Stimulated activated CD8-positive, alpha-beta memory T cell treated with anti-CD3 and anti-CD28 coated beads, Interleukin-7, amount 100 ng/mL, for 4 hours (primary cell): ENCODE measurements at places on chromosomes 1 and 21.

GRCh38 chr1:10771789-10772188 lies 24.7 kb downstream of the CASZ1 start:
- DNase-seq = no peak

DNA sequence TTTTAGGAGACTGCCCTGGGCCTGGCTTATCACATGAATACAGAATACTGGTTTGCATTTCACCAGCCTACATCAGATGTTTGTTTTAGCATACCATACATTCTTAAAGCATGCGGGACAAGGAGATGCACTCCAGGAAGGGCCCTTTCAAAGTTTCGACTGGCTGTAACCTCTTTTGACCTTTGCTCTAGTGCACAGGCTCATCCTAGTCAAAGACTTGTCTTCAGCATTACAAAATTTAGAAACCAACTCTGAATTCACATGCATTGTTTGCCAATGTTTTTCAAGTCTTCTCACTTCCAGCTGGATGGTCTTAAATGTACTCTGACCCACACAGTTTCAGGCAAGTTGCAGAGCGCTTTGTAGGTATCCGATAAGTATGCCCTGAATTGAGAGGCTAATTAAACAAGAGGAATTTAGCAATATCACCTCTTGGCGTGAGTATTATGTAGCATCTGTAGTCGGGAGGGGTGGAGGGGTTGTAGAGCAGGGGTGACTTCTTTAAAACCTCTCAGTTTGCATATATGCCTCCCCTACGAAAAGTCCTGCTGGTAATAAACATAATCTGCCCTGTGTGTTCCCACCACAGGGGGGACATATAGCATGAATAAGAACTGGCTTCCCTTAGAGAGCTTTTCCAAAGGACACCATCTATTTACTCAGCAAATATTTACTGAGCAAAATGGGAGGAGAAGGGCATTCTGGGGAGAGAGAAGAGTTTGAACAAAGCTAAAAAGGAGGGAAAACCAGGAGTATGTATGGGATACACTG lies 24.4 kb upstream of the AHCYL1 start:
- DNase-seq = no peak

- no peak for DNase-seq
These were observed 4.0 kb downstream of the PBX1 start for GRCh38 chr1:164562947-164563520.

GRCh38 chr21:29725025-29725736 lies 214.6 kb downstream of the GRIK1 start:
- no peak for DNase-seq

DNA sequence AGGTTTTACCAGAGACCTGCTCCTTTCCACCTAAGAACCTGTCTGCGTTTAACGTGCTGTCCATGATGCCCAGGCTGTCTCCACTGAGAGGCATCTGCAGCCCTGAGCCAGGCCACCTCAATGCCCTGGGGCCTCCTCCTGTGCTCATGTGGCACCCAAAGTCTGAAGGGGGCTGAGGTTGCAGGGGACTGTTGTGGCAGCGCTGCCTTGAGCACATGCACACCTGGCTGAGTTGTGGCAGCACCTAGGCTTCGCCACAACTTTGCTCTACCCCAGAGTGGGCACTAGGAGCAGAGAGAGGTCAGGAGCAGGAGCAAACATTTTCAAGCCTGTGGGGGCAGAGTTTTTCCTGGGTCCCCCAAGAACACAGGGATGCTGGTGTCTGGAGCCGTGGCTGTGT lies 1527.1 kb downstream of the PLA2G4A start:
- DNase-seq = no peak

- no peak for DNase-seq
These were observed 12.9 kb upstream of the KPNA6 start for GRCh38 chr1:32094746-32095521.

- no peak for DNase-seq
These were observed 14.2 kb downstream of the RHOC start for GRCh38 chr1:112692681-112693080.

DNA sequence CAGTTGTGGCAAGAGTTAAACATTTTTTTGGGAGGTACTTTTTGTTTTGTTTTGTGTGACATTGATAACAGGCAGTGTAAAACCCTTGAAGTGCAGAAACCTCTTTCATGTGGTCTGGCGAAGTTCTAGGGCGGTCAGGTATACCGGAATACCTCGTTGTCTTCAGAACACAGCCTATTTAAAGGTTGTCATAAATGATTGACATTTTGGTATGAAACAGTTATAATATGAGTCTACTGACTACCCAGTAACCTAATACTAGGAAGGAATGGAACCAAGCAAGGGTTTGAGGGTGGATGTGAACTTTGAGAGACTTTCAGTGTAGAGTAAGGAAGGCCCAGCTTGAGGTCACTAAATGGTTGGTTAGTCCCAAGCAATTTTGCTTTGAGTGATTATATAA lies 40.5 kb downstream of the PATJ start:
- peak; percentile 19 for DNase-seq

DNA sequence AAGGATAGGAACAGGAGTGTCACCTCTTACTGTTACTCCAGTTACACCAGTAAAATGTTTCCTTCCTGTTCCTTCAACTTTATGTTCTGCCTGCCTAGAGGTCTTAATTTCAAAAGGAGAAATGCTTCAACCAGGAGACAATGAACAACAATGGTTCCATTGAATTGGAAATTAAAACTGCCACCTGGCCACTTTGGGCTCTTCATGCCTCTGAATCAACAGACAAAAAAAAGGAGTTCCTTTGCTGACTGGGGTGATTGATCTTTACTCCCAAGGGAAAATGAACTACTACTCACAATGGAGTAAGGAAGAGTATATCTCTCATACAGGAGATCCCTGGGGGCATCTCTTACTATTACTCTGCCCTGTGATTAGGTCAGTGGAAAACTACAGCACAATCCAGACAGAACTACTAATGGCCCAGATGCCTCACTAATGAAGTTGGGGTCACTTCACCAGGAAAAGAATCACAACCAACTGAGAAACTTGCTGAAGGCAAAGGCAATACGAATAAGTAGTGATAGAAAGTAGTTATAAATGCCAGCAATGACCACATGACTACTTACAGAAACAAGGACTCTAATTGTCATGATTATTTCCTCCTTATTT lies 76.6 kb upstream of the PRDX6 start:
- DNase-seq = no peak

- no peak for DNase-seq
These were observed 64.6 kb upstream of the PPIH start for GRCh38 chr1:42593486-42594100.

DNA sequence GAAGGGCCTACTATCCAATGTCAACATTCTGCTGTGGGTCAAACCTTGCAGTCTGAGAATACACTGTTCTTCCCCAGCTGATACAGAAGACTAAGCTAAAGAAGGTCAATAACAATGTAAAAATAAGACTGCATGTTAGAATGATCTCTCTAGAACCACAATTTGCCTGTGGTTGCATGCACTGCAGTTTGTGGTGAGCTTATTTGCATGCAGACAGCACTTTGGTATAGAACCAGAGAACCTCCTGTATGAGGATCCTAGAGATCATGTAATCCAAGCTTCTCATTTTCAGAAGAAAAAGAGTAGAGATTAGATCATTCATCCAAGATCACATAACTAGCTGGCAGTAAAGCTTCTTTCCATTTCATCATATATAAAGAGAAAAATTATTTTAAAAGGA lies 15.8 kb downstream of the SYNJ1 start:
- DNase-seq = no peak

- no peak for DNase-seq
These were observed 15.7 kb downstream of the OR2B11 start for GRCh38 chr1:247442164-247442563.

GRCh38 chr1:8370046-8370881 lies 52.4 kb downstream of the SLC45A1 start:
- DNase-seq = no peak

GRCh38 chr1:116699605-116700004 lies 32.1 kb upstream of the IGSF3 start:
- no peak for DNase-seq

DNA sequence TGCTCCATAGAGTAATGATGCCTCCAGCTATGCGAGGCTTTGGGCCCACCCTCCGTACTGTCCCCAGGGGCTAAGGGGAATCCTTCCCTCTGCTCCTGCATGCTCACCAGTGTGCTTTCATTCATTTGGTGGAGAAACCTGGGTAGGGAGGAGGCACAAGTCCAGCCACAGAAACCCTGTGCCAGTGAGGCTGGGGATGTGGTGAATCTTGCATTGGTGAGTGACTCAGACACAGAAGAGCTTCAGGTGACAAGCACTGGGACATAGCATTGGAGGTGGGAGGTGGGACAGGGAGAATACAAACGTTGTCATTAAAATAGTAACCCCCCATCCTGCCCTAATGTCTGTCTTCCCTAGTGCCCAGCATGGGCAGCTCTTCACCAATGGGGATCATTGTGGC lies 5.2 kb downstream of the FCGR2A start:
- no peak for DNase-seq
